Stimulated activated CD4-positive, alpha-beta T cell treated with anti-CD3 and anti-CD28 coated beads, TNF-alpha, amount 100 ng/mL, for 1 hour (primary cell): ENCODE measurements at places on chromosomes 12 and 14.

- no peak for DNase-seq
These were observed 1.0 kb downstream of the ATXN7L3B start for GRCh38 chr12:74538491-74539258.

DNA sequence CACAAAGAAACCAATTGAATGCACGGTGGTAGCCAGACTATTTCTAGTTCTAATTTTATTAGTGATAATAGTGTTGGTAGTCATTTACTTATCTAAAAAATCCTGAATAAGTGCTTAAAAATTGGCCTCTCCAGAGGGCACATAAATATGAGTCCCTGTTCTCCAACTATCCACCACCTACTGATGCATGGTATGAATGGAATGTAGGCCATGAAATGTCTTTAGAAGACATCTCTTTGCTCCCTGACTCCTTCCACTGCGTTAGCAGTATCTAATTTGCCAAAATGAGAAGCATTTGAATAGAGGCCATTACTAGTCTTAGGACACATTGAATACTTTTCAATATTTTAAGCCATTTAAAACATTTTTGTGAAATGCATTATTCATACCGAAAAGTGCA, 261.7 kb downstream of the LRFN5 start:
- no peak for DNase-seq

DNA sequence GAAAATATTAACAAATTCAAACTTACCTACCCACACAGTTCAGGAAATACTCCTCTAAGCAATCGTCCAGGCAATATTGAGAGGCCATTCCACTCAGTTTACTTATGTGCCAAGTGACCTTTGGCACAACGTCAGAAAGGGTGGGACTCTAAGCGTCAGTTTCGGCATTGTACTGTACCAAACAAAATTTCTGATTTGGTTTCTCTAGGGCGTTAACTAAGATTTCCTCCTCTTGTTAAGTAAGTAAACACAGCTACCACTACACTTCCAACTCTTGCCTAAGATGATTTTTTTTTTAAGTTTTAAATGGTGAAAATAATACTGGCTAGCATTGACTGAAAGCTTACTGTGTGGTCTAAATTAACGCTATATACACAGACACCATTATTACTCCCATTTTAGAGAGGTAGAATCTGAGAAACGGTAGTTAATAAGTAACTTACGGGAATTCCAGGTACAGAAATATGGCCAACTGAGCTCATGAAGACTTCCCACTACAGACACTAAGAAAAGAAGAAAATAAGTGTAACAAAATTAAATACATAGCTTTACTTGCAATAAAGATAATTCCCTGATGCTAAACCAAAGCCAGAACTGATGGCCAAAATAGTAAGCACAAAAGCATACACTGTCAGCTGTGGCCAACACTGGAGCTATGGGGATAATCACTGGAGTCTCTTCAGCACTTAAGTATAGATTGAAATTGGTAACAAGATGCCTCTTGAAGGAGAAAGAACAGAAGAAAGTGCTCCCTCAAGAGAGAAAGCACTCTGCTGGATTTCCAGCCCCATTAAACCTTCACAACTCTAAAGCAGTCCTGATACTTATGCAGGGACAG, 76.1 kb downstream of the EPS8 start:
- no peak for DNase-seq

- DNase-seq, result no peak
These were observed 15.8 kb downstream of the WNT5B start for GRCh38 chr12:1644534-1645438.

DNA sequence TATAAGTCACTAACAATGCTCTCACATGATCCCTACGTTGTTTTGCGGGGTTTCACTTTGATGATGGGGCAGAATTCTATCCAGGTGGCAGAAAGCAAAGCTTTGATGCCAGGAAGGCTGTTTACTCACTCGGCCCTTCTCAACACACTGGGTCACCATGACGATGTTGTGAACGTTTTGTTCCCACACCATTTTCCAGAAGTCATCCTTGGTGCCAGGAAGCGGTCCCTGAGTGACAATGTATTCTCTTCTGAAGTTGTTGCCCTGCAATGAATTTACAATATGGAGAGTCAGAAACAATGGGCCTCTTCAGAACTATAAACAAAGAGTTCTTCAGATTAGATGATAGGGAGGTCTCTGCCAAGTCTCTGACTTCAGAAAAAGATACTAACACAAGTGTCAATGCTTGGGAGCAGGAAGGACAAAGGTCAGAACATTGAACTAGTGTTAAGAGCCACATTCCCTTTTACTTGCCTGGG, 101.3 kb downstream of the PTPRB start:
- no peak for DNase-seq

DNA sequence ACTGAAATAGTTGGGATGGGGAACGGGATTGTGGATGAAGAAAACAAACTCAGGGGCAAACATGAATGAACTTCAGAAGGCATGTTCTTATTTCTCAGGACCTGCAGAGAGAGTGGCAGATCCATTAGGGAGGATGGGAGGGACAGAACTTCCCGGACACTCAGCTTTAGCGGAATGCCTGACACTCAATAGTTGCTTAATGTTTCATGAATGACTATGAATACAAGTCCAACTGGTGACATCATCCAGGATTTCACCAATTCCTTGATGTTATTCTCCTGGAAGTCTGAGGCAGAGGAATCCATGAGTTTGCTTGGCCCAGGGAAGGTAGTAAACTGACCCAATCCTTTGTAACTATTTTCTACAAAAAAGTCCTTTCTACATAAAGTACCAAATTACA, 37.8 kb upstream of the LRRC10 start:
- no peak for DNase-seq

DNA sequence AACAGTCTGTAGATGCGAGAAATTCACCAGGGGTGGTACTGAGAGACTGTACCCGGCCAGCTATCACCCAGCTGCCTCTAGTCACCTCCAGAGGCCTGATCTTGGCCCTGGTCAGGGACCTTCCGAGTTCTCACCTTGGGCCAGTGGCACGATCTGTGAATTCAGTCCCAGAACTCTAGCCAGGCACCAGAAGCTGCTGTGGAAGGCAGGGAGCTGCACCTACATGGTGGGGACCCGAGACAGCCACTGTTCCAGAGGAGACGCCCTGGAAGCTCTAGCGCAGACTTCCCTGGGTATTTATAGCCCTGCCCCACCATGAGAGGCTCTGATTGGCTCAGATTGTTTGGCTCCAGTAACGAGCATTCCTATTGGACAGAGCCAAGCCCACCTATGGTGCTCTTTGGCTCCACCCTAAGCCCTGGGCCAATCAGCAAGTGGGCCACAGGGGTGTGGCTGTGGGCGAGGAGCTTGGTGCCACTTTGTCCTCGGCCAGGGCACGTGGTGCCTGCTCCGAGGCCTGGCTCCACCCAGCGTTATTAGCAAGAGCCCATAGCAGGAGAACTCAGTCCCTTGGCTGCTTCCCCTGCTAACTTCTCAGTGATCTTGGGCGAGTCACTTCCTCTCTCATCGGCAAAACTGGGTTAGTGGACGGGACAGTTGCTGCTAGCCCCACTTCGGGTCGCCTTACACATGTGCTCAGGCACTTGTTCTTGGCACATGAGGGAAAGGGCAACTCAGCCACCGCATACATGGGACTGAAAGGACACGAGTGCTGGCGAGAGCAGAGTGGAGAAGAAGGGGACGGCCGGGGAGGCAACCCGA, 89.0 kb upstream of the BCL11B start:
- DNase-seq, result no peak

DNA sequence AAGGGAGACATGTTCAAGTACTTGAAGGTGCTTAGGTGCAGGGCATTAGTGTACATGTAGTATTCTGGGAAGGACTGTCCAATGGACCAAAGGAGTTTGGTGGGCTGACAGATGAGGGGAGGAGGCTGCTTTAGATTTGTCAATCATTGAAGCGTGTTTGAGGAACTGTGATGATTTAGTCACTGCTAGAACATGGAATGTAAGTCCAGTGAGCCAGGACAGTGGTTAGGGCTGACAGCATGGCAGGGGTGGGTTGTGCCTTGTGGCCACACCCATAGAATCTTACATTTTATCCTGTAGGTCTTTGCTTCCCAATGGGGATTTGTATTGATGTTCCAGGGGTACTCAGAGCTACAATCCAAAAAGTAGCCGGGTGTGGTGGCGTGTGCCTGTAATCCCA, 24.6 kb downstream of the DIP2B start:
- DNase-seq, result no peak

- DNase-seq, result no peak
These were observed 46.8 kb downstream of the DDX11 start for GRCh38 chr12:31120392-31121008.

DNA sequence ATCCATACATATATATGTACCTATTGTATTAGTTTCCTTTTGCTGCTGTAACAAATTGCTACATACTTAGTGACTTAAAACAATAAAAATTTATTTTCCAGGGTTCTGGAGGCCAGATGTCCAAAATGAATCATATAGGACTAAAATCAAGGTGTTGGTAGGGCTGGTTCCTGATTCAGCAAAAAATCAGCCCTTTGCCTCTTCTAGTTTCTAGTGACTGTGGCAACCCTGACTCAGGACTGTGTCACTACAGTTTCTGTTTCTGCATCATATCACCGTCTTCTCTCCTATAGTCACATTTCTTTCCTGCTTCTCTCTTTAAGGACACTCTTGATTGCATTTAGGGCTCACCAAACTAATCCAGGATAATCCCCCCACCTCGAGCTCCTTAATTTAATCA, 386.3 kb upstream of the TBX3 start:
- DNase-seq, result no peak

GRCh38 chr12:82593901-82594396, 92.8 kb upstream of the TMTC2 start:
- DNase-seq, result no peak

DNA sequence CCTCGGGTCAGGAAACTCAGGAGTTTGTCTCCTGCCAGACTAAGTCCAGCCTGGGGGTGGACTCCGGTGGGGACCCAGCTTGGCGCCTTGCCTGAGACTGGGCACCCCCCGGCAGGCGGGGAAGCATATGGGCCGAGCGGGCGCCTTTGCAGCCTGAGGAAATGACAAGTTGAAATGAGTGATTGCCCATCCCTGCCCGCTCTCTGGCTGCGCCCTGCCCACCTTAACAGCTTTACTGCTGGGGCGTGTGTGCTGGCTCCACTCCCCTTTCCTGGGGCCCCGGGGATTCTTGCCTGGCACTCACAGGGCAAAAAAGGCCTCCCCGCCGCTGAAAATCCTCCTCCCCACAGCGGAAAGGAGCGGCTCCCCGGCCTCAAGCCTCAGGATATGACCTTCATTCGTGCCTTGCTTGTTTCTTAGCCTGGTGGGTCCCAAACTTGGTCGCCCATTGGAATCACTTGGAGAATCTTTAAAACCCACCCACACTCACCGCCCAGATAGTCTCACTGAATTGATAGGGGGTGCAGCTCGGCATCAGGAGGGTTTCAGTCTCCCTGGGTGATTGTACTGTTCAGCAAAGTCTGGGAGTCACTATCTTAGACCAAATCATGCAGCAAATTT, 1.5 kb downstream of the RFLNA start:
- no peak for DNase-seq

GRCh38 chr14:90137807-90138206, 76.0 kb downstream of the KCNK13 start:
- DNase-seq, result no peak

GRCh38 chr14:65703521-65703920, 291.0 kb downstream of the FUT8 start:
- DNase-seq, result no peak

DNA sequence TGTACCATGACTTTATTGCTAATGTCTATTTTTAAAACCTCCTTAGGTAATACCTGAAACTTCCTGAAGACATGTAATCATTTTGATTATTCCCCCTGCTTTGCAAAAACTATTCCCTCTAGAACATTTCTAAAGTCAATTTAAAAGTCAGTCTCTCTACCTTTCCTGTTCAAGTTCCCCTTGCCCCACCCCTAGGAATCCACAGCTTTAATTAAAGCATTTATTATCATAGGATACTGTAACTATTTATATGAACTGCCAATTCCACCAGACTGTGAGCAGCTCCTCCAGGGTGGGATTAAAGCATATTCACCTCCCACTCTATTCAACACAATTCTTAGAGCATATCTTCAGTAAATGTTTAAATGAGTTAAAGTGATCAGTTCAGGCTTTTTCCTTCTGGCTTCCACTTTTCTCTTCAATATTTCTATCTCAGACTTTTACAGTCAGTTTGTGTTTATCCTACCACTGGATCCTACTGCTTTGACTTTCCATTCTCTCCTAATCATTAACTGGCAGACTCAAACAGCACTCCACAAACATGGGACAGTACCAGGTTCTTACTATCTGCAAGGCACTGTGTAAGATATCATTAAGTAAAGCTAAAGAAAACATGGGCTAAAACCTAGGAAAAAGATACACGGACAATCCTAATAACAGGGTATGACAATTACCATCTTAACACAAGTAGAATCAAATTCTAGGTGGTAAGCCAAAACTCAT, 39.1 kb downstream of the PTPN21 start:
- DNase-seq, result no peak

GRCh38 chr12:50243507-50243906, 39.8 kb downstream of the LIMA1 start:
- no peak for DNase-seq

- DNase-seq, result no peak
These were observed 19.3 kb downstream of the TAS2R50 start for GRCh38 chr12:10967409-10967808.

GRCh38 chr14:51609955-51610283, 41.8 kb upstream of the FRMD6 start:
- DNase-seq, result no peak

DNA sequence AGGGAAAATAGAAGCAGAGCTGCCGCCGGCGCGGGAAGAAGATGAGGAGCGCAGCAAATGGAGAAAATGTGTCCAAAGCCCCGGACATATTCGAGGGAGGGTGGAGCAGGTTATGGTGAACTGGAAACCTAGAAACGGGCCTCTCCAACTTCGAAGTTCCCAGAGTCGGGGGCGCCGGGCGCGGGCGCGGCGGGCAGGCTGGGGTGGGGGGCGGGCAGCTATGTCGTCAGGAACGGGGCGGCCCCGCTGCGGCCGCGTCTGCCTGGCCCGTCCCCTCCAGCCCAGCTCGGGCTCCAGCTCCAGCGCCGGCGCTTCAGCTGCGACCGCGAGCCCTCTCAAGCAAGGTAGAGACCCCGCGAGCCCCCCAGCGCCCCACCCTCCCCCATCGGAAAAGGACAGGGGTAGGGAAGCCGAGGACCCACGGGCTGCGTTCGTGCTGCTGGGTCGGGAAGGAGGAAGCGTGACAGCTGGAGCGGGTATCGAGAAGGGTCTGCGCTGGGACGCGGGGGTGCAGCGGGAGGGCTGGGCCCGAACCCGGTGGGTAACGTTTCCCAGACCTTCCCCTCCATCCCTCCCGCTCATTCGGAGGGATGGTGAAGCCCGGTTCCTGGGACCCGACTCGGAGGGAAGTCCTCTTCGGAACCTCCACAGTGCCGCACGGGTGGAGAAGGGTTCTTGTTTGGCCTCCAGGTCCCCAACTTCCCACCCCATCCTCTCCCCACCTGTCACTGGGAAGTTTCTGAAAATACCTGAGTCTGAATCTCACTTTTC, 1.0 kb downstream of the DGKA start:
- DNase-seq, result no peak

GRCh38 chr12:18992336-18992735, 137.2 kb upstream of the PLEKHA5 start:
- DNase-seq, result no peak

GRCh38 chr12:96263449-96263902, 69.3 kb downstream of the ELK3 start:
- DNase-seq, result no peak

- DNase-seq, result no peak
These were observed 18.7 kb upstream of the SERPINA6 start for GRCh38 chr14:94341656-94342333.
